Progenitor cell of endocrine pancreas (in vitro differentiated cells): ENCODE measurements at places on chromosomes 3 and 15. TPM values are rescaled to one million over a fixed set of nuclear protein-coding genes. Genes with fewer than 3 reads are reported as not detected.

DNA sequence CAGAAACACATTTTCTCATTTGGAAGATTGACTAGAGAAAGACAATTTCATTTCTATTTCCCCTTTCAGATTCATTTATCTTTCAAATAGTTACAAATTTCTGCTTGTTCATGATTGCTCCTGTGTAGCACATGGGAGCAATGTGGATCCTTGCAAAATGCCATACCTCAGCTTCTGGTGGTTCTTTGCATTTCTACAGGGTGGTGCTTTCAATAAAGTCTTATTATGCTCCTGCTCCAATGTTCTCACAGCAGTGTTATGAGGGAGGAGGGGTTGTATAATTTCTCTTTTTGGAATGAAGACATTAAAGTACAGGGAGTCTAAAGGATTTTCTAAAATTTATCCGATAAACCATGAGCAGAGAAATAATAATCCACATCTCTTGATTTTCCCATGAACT is 280.1 kb upstream of the ATP10A start:
- H3K27ac ChIP-seq, result no peak overlapping the region
- no peaks in the 10 kb centered on the region for H3K4me1 ChIP-seq
- H3K4me3 ChIP-seq, result no peak overlapping the region
- no peaks in the 10 kb centered on the region for H3K36me3 ChIP-seq
- DNase-seq, result no peak

GRCh38 chr3:20462226-20462625 is 276.2 kb upstream of the SGO1 start:
- no peaks in the 10 kb centered on the region for H3K4me1 ChIP-seq
- no peak overlapping the region for H3K4me3 ChIP-seq
- peaks cover 4% of the 10 kb centered on the region for H3K36me3 ChIP-seq
- DNase-seq, result no peak

- H3K4me1 ChIP-seq, result peaks cover 9% of the 10 kb centered on the region
- H3K27me3 ChIP-seq, result no peaks in the 10 kb centered on the region
- no peak for DNase-seq
Measured at GRCh38 chr3:39910826-39911464, 101.5 kb downstream of the MYRIP start.

GRCh38 chr3:23964537-23965235 is 19.6 kb downstream of the NR1D2 start:
- no peak overlapping the region for H3K27ac ChIP-seq
- DNase-seq, result no peak
- H3K27me3 ChIP-seq, result no peaks in the 10 kb centered on the region
- peaks cover 4% of the 10 kb centered on the region for H3K4me1 ChIP-seq
- peaks cover 29% of the 10 kb centered on the region for H3K36me3 ChIP-seq

DNA sequence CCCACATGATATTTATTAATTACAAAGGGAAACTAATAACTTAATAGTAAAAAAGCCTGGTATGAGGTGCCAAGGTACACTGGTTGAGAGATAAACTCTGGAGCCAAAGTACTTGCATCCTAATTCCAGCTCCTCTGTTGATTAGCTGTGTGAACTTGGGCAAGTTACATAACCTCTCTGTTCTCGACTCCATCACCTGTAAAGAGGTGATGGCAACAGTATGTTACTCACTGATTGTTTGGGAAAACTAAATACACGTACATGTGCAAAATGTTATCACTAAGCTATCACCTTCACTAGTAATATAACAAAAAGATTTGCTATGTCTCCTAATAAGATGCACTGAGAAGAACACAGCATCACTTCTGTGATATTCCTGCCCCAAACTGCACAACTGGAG is 206.4 kb downstream of the MEX3B start:
- no peak for DNase-seq
- no peaks in the 10 kb centered on the region for H3K27me3 ChIP-seq
- peaks cover 4% of the 10 kb centered on the region for H3K4me1 ChIP-seq

DNA sequence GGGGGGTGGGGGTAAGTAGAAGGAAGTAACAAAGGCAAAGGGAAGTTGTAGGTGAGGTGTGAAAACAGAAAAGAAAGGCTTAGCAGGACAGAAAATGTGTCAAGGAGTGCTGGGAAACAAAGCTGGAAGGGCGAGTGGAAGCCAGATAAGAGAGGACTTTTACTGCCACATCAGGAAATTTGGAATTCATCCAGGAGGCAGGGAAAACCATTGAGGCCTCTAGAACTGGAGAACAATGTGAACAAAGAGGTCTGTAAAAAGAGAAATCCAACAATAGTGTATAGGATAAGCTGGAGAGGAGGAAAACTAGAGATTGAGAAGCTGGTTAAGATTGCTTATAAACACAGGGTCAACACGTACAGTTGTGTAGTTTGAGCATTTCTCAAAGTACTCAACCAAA is 116.6 kb downstream of the NTRK3 start:
- no peaks in the 10 kb centered on the region for H3K4me1 ChIP-seq
- H3K4me3 ChIP-seq, result no peak overlapping the region
- peaks cover 14% of the 10 kb centered on the region for H3K27me3 ChIP-seq
- H3K36me3 ChIP-seq, result no peaks in the 10 kb centered on the region

GRCh38 chr3:22265403-22265802 is 514.4 kb upstream of the ZNF385D start:
- H3K4me3 ChIP-seq, result no peak overlapping the region
- no peaks in the 10 kb centered on the region for H3K27me3 ChIP-seq
- DNase-seq, result no peak

GRCh38 chr15:95226835-95227234 is 995.5 kb downstream of the MCTP2 start:
- no peak for DNase-seq
- H3K27me3 ChIP-seq, result no peaks in the 10 kb centered on the region
- H3K4me1 ChIP-seq, result peaks cover 3% of the 10 kb centered on the region
- no peak overlapping the region for H3K27ac ChIP-seq

DNA sequence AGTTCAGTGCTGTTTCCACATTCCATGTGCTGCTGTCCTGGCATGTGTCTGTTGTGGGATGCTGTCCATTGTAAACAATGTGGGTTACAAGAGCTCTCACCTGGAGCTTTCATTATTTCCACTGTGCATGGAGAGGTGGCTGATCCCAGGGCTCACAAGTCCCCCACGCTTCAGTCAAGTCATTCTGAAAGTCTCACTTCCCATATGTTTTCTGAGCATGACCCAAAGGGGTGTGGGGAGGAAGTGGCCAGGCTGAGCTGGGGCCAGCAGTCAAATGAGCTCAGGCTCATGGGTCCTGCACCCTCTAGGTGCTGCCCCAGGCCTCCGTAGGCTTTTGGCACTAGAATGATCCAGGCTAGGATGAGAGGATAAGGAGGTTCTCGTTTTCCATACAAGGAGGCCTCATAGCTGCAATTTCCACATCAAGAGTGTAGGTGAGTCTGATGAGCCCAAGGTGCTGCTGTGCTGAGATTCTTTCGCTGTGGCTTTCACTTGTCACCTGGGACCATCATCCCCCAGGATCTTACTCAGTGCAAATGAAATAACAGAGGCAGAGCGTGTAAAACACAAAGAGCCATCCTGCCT is 22.0 kb downstream of the STARD5 start:
- peaks cover 5% of the 10 kb centered on the region for H3K27me3 ChIP-seq
- no peaks in the 10 kb centered on the region for H3K36me3 ChIP-seq
- H3K4me1 ChIP-seq, result no peaks in the 10 kb centered on the region
- no peak overlapping the region for H3K4me3 ChIP-seq
- DNase-seq, result no peak

DNA sequence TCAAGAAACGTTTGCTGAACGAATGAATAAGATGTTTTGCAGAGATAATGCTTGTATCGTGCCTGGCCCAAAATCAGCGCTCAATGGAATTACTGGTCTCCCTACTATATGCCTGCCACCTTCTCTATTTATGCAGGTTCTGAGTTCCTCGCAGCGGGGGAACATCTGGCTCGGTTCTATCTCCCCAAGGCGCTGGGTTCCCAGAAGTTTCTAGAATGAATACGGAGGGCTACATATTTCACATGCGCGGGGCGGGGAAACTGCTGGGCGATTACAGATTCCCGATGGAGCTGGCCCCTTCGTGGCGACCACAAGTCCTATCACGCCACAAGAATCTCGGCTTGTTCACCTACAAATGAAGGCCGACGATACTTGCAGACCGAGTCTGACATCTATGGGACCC is 411 bp upstream of the EIF2B5 start:
- no peaks in the 10 kb centered on the region for H3K27me3 ChIP-seq
- DNase-seq, result no peak
- no peaks in the 10 kb centered on the region for H3K36me3 ChIP-seq
- H3K4me1 ChIP-seq, result peaks cover 22% of the 10 kb centered on the region
- H3K4me3 ChIP-seq, result peak overlapping the region; percentile 96

DNA sequence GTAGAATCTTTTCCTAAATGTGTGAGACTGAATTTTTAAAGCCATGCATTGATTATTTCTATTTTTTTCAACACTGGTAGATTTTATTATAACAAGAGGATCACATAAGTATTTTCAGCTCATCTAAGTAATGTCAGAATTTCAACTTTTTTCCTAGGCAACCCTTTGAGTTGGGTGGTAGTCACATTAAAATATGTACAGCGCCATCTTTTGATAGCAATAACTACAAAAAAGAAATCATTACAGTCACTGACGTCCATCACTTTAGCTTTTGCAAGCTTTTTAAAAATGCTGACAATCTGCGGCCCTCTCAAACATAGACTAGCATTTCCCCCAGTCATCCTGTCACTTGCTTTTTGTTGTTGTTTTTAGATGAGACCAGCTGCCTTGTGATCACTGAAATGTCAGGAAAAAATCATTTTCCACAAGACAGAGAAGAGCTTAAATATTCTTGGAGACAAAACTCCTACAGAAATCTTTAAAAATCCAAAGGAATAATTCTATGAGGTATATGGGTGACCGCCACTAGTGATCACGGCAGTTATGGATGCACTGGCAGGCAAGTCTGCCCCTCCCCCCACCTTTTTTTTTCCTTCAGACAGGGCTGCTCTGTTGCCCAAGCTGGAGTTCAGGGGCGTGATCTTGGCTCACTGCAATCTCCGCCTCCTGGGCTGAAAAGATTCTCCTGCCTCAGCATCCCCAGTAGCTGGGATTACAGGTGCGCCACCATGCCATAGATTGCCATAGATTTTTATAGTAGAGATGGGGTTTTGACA is 384.0 kb upstream of the KCNMB2 start:
- H3K27me3 ChIP-seq, result no peaks in the 10 kb centered on the region
- DNase-seq, result no peak
- peaks cover 1% of the 10 kb centered on the region for H3K4me1 ChIP-seq
- no peak overlapping the region for H3K27ac ChIP-seq

DNA sequence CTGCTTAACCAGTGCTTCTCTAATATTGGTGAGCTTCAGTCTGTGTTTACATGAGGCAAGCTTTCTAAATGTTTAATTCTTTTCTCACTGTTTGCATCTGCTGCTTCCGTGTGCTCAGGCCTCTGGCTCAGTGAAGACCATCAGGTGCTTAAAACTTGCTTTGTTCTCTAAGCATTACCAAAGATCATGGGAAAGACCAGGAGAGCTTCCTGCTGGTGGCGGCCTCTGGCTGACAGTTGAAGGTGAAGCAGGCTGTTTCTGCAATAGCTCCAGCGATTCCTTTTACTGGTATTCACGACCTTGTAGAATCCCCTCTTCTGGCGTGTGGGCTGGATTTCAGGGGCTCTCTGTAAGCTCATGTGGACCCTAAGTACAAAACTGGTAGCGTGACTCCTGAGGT is 45.1 kb downstream of the EDEM1 start:
- no peak overlapping the region for H3K27ac ChIP-seq
- no peak overlapping the region for H3K4me3 ChIP-seq
- peaks cover 1% of the 10 kb centered on the region for H3K4me1 ChIP-seq
- H3K27me3 ChIP-seq, result peaks cover 7% of the 10 kb centered on the region
- H3K36me3 ChIP-seq, result no peaks in the 10 kb centered on the region

GRCh38 chr3:64505419-64505818 is 182.4 kb downstream of the ADAMTS9 start:
- H3K27me3 ChIP-seq, result no peaks in the 10 kb centered on the region
- no peaks in the 10 kb centered on the region for H3K36me3 ChIP-seq
- H3K27ac ChIP-seq, result no peak overlapping the region
- H3K4me1 ChIP-seq, result peaks cover 15% of the 10 kb centered on the region

GRCh38 chr15:62636823-62637573 is 405.5 kb upstream of the TPM1 start:
- DNase-seq, result no peak
- no peak overlapping the region for H3K4me3 ChIP-seq
- no peaks in the 10 kb centered on the region for H3K27me3 ChIP-seq
- H3K4me1 ChIP-seq, result peaks cover 18% of the 10 kb centered on the region

GRCh38 chr3:42640771-42641370 is 12.6 kb upstream of the ZBTB47 start:
- no peak overlapping the region for H3K4me3 ChIP-seq
- no peaks in the 10 kb centered on the region for H3K27me3 ChIP-seq
- peak overlapping the region; percentile 59 for H3K27ac ChIP-seq
- H3K4me1 ChIP-seq, result no peaks in the 10 kb centered on the region

DNA sequence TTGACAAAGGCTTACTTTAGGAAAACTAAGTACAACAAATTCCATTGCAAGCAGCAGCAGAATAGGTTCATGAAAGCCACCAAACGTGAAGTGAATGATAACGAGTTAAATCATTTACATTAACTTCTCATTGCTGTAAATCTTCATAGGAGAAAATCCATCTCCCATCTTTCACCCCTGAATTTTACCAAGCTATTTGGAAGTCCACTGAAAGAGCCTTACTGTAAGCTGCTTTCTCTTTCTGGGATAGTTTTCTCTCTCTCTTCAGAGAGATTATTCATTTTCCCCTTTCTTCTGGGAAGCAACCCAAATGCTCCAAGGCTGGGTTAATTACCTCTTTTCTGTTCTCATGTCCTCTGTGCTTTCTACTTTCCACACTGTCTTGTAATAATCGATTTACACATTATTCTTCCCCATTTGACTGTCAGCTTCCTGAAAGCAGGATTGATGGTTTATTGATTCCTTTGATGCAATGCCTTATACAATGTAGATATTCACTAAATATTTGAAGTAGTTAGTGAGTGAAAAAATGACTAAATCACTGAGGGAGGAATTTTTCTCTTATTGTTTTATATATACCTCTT is 914.3 kb upstream of the ARPP21 start:
- peaks cover 21% of the 10 kb centered on the region for H3K4me1 ChIP-seq
- no peaks in the 10 kb centered on the region for H3K36me3 ChIP-seq
- no peaks in the 10 kb centered on the region for H3K27me3 ChIP-seq
- H3K27ac ChIP-seq, result no peak overlapping the region
- no peak overlapping the region for H3K4me3 ChIP-seq

- H3K36me3 ChIP-seq, result no peaks in the 10 kb centered on the region
- peaks cover 2% of the 10 kb centered on the region for H3K27me3 ChIP-seq
- no peaks in the 10 kb centered on the region for H3K4me1 ChIP-seq
- no peak overlapping the region for H3K27ac ChIP-seq
- H3K4me3 ChIP-seq, result no peak overlapping the region
- no peak for DNase-seq
Measured at GRCh38 chr15:32739522-32740063, 21.8 kb downstream of the GREM1 start.

DNA sequence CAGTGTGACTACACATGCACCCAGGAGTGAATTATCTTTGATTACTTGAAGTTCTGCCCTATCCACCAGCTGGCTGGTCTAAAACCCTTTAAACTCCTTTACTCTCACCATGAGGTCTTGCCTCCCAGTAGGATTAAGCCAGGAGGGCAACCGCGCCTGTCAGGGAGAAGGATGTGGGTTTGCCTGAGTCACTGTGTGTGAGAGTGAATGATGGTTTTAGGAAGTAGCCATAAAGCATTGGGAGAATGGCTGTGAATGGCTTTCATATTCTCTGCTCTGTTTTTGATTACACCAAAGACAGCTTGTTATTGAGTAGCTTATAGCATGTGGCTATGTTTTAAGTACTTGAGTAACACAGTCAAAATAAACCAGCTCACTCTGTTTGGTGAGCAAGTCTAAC is 637.7 kb upstream of the TBL1XR1 start:
- no peaks in the 10 kb centered on the region for H3K36me3 ChIP-seq
- peaks cover 5% of the 10 kb centered on the region for H3K27me3 ChIP-seq
- no peak for DNase-seq
- no peak overlapping the region for H3K4me3 ChIP-seq

The PTPRG gene
- total RNA-seq, result 44.3 and 49.1 TPM in 2 replicates

The CFAP44 gene
- 16.4 and 17.0 TPM in 2 replicates for total RNA-seq

The INSYN1 gene
- total RNA-seq, result 3.7 and 4.5 TPM in 2 replicates

The ITIH1 gene
- total RNA-seq, result 11.3 and 14.1 TPM in 2 replicates

The ACOX2 gene
- total RNA-seq, result 11.7 and 12.8 TPM in 2 replicates

The FAM107A gene
- 0.09 TPM in 1 of 2 replicates, not detected in the other for total RNA-seq

The CAPN3 gene
- total RNA-seq, result 2.9 and 3.7 TPM in 2 replicates

The SERPINI2 gene
- total RNA-seq, result 1.8 and 2.0 TPM in 2 replicates

The LRIG1 gene
- total RNA-seq, result 31.4 and 32.4 TPM in 2 replicates
